ENCODE measurements at places on chromosomes 4 and X. TPM values are rescaled to one million over a fixed set of nuclear protein-coding genes. Genes with fewer than 3 reads are reported as not detected.

GLRB gene
- total RNA-seq: 0.54 TPM

POU4F2 gene
- total RNA-seq: not detected

FGD1 gene
- total RNA-seq: 33.8 TPM

DNA sequence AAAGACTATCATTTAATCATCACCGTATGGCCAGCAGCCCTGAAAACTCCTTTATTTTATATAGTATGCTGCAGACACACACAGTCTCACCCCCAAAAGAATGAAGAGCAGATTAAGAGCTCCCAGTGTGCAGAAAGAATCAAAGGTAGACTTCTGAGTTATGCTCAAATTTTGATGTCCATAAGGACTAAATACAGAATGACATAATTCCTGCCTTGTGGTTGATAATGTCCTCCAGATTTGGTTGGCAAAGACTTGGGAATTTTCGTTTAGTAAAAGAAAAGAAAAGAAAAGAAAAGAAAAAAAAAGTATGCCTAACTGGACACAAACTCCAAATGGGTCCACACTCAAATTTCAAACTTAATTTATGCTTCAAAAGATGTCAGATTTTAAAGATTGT lies 118.1 kb upstream of the PLAC1 start:
- DNase-seq: no peak

GRCh38 chrX:107712231-107713202 lies 63.1 kb downstream of the TSC22D3 start:
- no peak for DNase-seq

DNA sequence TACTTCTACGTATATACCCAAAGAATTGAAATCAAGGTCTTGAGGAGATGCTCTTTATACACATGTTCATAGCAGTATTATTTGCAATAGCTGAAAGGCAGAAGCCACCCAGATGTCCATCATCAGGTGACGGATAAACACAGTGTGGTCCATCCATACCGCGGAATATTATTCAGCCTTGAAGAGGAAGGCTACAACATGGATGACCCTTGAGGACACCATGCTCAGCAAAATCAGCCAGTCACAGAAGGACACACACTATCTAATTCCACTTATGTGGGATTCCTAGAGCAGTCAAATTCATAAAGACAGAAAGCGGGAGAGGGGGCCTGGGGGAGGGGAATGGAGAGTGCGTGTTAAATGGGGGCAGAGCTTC lies 44.5 kb downstream of the RGS12 start:
- no peak for DNase-seq

DNA sequence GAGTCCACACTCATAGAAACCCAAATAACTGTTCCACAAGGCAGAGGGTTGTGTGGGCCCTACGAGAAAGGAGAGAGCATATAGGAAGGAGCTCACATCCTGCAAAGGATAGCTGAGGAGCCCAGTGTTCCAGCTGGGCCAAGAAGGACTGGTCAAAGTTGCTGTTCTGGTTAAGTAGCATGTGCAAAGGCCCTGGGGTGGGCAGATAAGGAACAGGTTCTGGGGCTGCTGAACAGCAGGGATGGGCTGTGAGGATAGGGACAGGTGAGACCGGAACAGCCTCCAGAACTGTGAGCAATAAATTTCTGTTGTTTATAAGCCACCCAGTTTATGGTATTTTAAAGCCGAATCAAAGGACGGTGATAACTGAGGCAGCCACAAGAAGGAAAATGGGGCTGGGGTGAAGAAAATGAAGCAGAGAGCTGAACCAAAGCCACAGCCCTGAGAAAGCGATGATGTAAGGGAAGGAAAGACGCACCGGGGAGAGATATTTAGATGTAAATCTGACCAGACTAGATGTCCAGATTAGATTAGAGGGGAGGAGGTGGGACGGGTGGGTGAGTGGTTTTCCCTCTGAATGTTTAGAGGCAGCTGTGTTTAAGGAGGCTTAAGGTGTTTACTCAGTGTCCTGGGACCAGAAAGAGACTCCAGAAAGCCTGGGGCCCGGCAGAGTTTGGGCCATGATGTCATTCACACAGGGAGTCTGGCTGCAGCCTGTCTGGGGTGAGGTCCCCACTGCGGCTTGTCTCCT lies 180.8 kb upstream of the BCOR start:
- no peak for DNase-seq
